Neural progenitor cell (in vitro differentiated cells): ENCODE measurements at places on chromosomes 7 and 10. TPM values are rescaled to one million over a fixed set of nuclear protein-coding genes. Genes with fewer than 3 reads are reported as not detected.

Gene SFXN2
- total RNA-seq = 6.4 and 15.5 TPM in 2 replicates

Gene NSUN6
- total RNA-seq = 20.3 and 21.9 TPM in 2 replicates

Gene GPRIN2
- total RNA-seq = 6.9 and 18.1 TPM in 2 replicates

Gene PRSS37
- total RNA-seq = not detected in 2 replicates

Gene VPS37D
- total RNA-seq = 7.0 and 24.6 TPM in 2 replicates

Gene PRF1
- total RNA-seq = not detected in 2 replicates

Gene EBF3
- 0.15 and 0.40 TPM in 2 replicates for total RNA-seq

Gene SKIDA1
- 123 and 127 TPM in 2 replicates for total RNA-seq

Gene CLRN3
- total RNA-seq = 0.12 TPM in 1 of 2 replicates, not detected in the other

Gene DYNC1I1
- total RNA-seq = 0.53 and 0.79 TPM in 2 replicates

GRCh38 chr10:76086170-76086760 lies 654.8 kb downstream of the LRMDA start:
- no peaks in the 10 kb centered on the region for H3K27me3 ChIP-seq
- no peak overlapping the region for H3K4me3 ChIP-seq
- peaks cover 15% of the 10 kb centered on the region for H3K4me1 ChIP-seq
- no peak for DNase-seq
- H3K27ac ChIP-seq = no peak overlapping the region
- H3K36me3 ChIP-seq = no peaks in the 10 kb centered on the region

- no peaks in the 10 kb centered on the region for H3K27me3 ChIP-seq
- no peak overlapping the region for H3K27ac ChIP-seq
- H3K4me3 ChIP-seq = no peak overlapping the region
- peaks cover 7% of the 10 kb centered on the region for H3K4me1 ChIP-seq
Observed at GRCh38 chr7:140623980-140624379, 16.6 kb downstream of the DENND2A start.

DNA sequence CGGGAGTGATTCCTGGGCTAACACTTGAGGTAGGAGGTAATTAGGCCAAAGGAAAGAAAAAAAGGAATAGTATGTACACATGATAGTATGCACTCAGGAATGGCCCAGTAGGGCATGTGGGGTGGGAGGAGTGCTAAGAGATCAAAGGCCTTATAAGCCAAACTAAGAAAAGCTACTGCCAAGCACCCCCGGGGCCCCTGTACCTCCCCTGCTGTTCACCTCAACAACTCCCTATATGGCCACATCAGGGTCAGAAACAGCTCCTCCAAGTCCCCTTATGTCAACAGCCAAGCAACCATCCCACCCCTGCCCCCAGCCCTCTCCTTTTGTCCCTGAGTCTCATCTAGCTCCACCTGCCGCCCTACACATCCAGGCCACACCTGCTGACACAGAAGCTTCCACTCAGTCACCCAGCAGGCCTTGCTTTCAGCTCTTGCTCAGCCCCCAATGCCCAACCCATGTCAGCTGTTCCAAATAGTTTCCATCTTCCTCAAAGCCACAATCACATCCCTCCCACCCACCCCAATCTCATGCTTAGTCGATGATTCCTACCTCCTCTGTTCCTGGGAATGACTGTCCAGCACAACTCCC lies 80.2 kb downstream of the SORBS1 start:
- no peaks in the 10 kb centered on the region for H3K27me3 ChIP-seq
- H3K27ac ChIP-seq = no peak overlapping the region
- H3K4me3 ChIP-seq = no peak overlapping the region
- H3K4me1 ChIP-seq = peaks cover 19% of the 10 kb centered on the region
- no peaks in the 10 kb centered on the region for H3K36me3 ChIP-seq

- no peak for DNase-seq
- no peak overlapping the region for H3K27ac ChIP-seq
- H3K4me3 ChIP-seq = no peak overlapping the region
Observed at GRCh38 chr7:8131694-8132605, 130.0 kb downstream of the ICA1 start.

GRCh38 chr10:32362571-32362970 lies 15.6 kb upstream of the EPC1 start:
- no peak overlapping the region for H3K27ac ChIP-seq
- no peak for DNase-seq
- H3K4me3 ChIP-seq = no peak overlapping the region
- no peaks in the 10 kb centered on the region for H3K36me3 ChIP-seq
- no peaks in the 10 kb centered on the region for H3K4me1 ChIP-seq
- no peaks in the 10 kb centered on the region for H3K27me3 ChIP-seq

DNA sequence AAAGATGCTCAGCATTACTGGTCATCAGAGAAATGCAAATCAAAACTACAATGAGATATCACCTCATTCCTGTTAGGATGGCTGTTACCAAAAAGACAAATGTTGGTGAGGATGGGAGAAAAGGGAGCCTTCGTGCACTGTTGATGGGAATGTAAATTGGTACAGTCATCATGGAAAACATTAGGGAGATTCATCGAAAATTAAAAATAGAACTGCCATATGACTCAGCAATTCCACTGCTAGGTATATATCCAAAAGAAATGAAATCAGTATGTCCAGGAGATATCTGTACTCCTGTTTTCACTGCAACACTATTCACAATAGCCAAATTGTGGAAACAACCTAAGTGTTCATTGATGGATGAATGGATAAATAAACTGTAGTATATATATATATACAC lies 228.1 kb downstream of the ACTR3B start:
- peaks cover 52% of the 10 kb centered on the region for H3K4me1 ChIP-seq
- DNase-seq = no peak
- H3K4me3 ChIP-seq = no peak overlapping the region

- H3K27me3 ChIP-seq = no peaks in the 10 kb centered on the region
- H3K4me1 ChIP-seq = peaks cover 22% of the 10 kb centered on the region
- H3K4me3 ChIP-seq = no peak overlapping the region
- DNase-seq = no peak
- no peaks in the 10 kb centered on the region for H3K36me3 ChIP-seq
Observed at GRCh38 chr7:94042381-94042780, 38.2 kb upstream of the BET1 start.

DNA sequence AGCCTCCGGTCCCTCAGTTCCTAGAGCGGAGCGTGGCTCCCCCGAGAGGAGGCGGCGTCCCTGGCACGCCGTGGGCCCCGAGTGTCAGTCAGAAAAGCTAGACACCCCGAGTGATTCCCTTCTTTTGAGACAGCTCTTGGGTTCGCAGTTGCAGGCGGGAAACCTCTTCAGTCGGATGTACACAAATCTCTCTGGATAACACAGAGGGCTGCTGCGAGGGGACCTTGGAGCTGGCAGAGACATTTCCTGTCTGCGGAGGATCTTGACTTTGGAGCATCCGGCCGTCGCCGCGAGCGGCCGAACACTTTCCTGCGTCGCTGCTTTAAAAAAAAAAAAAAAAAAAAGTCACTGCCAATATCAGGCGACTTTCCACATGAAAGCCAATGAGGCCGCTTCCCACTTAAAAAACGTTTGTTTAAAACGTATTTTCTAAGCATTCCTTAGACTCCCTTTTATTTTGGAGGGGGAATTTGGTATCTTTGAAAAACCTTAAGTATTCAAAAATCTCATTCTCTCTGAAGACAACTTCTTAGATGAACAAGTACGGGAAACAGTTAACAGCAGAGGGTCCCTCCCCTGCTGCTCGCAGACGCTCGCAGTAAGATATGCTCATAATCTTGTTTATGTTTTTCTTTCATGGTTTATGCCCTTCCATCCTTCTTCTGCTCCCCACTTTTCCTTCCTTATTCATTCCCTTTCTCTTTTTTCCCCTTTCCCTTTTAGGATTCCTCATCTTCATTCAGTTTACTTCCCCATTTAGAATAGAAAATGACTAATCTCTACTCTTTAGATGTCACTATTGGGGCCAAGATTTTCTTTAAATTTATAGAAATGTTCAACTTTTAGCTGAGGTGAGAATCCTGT lies 10.0 kb downstream of the HHEX start:
- no peaks in the 10 kb centered on the region for H3K36me3 ChIP-seq
- H3K4me3 ChIP-seq = peak overlapping the region; percentile 5
- peaks cover 94% of the 10 kb centered on the region for H3K27me3 ChIP-seq
- peak; percentile 19 for DNase-seq
- no peaks in the 10 kb centered on the region for H3K4me1 ChIP-seq
- no peak overlapping the region for H3K27ac ChIP-seq

DNA sequence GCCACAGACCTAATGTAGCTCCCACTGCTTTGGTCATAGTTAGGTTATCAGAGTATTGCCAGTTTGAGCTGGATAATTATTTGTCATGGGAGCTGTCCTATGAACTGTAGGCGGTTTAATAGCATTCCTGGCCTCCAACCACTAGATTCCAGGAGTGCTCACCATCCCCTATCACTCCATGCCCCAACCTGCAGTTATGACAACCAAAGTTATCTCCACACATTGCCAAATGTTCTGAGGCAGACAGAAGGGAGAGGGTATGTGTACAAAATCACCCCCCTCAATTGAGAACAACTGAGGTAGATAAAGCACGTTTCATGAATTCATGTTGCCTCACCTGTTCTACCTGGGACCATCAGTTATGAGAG lies 119.0 kb upstream of the CACUL1 start:
- H3K4me3 ChIP-seq = no peak overlapping the region
- no peak overlapping the region for H3K27ac ChIP-seq
- H3K27me3 ChIP-seq = no peaks in the 10 kb centered on the region
- no peaks in the 10 kb centered on the region for H3K36me3 ChIP-seq

- H3K27ac ChIP-seq = no peak overlapping the region
- H3K36me3 ChIP-seq = no peaks in the 10 kb centered on the region
- no peak overlapping the region for H3K4me3 ChIP-seq
- no peaks in the 10 kb centered on the region for H3K27me3 ChIP-seq
Observed at GRCh38 chr7:36070230-36070629, 82.8 kb upstream of the EEPD1 start.

DNA sequence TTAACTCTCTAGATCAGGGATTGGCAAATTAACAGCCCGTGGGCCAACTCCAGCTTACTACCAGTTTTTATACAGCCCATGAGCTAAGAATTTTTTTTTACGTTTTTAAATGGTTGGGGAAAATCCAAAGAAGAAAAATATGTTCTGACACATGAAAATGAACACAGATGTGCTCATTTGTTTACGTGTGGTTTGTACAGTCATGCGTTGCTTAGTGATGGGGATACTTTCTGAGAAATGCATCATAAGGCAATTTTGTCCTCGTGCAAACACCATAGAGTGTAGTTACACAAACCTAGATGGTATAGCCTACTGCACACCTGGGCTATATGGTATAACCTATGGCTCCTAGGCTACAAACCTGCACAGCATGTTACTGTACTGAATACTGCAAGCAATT lies 8.3 kb upstream of the SMKR1 start:
- no peaks in the 10 kb centered on the region for H3K4me1 ChIP-seq
- H3K27ac ChIP-seq = no peak overlapping the region
- H3K4me3 ChIP-seq = no peak overlapping the region
- DNase-seq = no peak
- H3K36me3 ChIP-seq = no peaks in the 10 kb centered on the region

DNA sequence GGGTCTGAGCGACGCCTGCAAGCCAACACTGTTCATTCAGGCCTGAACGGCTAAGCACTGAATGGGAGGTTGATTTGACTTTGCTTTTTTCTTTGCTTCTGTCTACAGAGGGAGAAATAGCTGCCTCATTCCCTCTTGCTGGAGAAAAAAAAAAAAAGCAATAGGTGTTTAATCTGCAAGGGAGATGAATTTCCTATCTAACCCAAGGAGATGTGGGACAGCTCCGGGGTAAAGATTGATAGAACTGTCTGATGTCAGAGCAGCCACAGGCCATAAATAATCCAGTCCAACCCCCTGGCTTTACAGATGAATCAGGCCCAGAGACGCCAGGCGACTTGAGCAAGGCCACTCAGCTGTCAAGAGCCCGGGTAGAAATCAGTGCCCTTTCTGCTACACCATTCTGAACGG lies 168.0 kb downstream of the ARHGAP12 start:
- H3K4me3 ChIP-seq = peak overlapping the region; percentile 37
- H3K4me1 ChIP-seq = peaks cover 46% of the 10 kb centered on the region
- H3K27me3 ChIP-seq = no peaks in the 10 kb centered on the region
- no peak for DNase-seq

DNA sequence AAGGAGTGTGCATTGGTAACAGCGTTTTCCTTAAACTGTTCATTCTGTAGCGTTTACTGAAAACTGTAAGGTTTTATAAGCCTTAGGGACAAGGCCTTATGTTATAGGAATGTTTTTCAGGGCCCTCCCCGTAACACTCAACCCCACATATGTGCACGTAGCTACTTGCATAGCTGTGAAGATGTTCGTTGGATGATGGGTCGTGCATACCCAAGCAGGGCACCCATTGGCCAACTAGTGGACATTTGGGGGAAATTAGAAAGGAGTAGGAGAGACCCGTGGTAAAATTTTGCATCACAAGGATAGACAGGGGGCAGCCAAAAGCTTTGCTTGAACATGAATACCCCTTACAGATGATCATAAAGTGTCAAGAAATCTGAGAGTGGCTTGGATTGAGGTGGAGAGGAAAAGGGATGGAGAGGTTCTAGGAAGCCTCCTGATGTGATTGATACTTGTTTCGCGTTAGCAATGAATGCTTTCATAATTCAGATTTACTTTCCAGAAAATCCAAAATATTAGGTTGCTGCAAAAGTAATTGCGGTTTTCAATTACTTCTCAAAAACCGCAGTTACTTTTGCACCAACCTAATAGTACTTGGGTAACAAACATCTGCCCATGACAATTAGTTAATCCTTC lies 878 bp downstream of the SEC61A2 start:
- no peaks in the 10 kb centered on the region for H3K27me3 ChIP-seq
- no peaks in the 10 kb centered on the region for H3K4me1 ChIP-seq
- H3K36me3 ChIP-seq = peaks cover 1% of the 10 kb centered on the region
- H3K27ac ChIP-seq = no peak overlapping the region
- DNase-seq = peak; percentile 76
- peak overlapping the region; percentile 98 for H3K4me3 ChIP-seq

DNA sequence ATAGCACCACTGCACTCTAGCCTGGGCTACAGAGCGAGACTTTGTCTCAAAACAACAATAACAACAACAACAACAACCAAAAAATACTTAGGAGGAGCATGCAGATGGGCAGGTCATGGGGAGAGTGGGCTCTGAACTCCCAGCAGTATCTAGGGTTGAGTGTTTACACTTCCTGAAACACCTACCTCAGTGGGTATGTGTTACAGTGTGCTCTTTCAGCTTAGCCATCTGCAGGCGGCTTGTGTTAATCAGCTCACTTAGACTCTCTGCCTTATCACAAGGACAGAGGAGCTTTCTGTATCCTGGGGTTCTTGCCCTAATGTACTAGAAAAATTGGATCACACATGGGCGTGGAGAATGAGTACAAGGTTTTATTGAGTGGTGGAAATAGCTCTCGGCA lies 340.2 kb downstream of the KIF20B start:
- no peaks in the 10 kb centered on the region for H3K36me3 ChIP-seq
- H3K27me3 ChIP-seq = no peaks in the 10 kb centered on the region
- no peak for DNase-seq
- no peak overlapping the region for H3K4me3 ChIP-seq
- H3K4me1 ChIP-seq = no peaks in the 10 kb centered on the region
- no peak overlapping the region for H3K27ac ChIP-seq

DNA sequence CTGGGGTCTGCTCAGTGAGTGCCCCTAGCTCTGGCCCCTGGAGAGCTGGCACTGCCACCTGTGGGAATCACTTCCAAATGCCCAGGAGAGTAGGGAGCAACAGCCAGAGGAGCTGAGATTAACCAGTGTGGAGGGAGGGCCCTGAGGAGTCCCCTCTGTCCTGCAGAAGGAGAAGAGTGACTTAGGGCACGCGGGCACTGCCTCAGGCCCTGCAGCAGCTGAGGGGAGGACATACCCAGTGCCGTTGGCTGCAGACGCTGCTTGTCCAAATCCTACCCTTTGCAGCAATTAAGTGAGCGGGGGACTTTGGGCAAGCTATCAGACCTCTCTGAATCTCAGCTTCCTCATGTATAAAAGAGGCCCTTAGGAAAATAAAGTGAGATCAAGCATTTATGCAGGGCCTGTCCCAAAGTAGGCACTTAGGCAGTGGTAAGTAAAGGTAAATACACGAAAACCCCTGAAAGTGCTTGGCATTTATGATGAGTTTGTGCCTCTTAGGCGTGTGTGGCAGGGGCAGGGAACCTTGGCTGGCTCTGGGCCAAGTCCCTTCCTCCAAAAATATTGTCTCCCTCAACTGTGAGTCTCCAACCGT lies 16.9 kb downstream of the PRF1 start:
- no peak overlapping the region for H3K27ac ChIP-seq
- peaks cover 26% of the 10 kb centered on the region for H3K4me1 ChIP-seq
- no peaks in the 10 kb centered on the region for H3K36me3 ChIP-seq
